ENCODE measurements at places on chromosomes 7 and 10.

- no peak for DNase-seq
Measured at GRCh38 chr10:88361494-88361893, 221.6 kb downstream of the RNLS start.

GRCh38 chr7:131843898-131844331, 287.5 kb upstream of the PODXL start:
- DNase-seq, result no peak

- no peak for DNase-seq
Measured at GRCh38 chr10:121522831-121523230, 75.4 kb downstream of the FGFR2 start.

DNA sequence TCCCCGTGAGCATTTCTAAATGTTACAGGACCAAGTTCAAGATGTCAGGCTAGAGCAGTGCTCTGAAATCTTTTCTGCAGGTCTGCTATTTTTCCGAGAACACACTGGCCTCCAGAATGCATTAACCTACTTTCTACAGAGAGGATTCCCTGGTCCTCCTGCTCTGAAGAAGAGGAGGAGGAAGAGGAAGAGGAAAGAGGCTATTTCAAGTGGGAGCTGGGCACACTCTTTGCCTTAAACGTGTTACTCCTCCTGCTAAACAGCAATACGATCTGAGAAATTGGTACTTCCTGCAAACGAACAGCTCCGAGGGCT, 157.4 kb downstream of the FRMD4A start:
- DNase-seq, result no peak

DNA sequence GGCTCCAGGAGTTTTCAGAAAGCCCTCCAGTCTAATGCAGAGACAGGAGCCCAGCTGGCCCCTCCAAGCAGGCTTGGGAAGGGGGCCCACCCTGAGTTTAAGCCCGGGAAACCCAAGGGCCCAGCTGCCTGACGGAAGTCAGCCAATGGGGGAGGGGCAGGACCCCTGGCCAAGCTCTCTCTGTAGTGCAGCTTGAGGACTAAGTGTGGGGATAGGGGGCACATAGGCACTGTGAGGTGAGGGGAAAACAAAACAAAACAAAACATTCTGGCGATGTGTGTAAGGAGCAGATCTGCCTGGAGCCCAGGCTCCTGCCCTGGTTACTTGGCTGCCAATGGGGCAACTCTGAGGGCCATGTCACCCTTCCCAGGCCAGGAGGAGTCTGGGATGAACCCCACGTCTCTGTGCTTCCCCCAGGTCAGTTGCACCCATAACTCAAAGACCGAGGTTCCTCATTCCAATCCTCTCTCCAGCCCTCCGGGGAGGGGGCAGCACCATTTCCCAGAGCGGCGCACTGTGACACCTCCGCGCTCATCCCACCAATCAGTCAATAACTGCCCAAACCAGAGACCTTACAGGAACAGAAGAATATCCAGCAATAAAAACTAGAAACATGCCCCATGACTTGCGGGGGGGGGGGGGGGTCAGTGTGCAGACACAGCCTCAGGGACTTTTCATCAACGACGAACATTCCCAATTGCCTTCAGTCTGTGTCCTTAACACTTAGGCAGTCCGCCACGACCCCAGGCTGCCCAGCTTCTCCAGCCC, 1.7 kb downstream of the CXCL12 start:
- no peak for DNase-seq

DNA sequence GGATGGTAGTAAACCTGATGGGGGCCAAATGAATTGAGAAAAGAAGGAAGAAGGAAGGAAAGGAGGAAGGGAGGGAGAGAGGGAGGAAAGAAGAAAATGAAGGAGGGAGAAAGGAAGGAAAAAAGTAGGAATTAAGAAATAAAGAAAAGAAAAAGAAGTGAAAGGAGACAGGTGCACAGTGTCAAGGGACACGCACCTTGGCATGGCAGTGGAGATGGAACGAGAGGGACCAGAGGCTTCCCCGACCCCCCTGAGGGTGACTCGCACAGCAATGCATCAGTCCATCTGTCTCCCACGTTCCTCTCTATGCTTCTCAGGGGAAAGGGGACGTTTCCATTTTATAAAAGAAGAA, 199.6 kb downstream of the CXCL12 start:
- DNase-seq, result no peak
